ENCODE measurements at places on chromosomes 4 and X.

- DNase-seq: peak; percentile 86
Measured at GRCh38 chrX:16185725-16186136, 18.4 kb downstream of the MAGEB17 start.

DNA sequence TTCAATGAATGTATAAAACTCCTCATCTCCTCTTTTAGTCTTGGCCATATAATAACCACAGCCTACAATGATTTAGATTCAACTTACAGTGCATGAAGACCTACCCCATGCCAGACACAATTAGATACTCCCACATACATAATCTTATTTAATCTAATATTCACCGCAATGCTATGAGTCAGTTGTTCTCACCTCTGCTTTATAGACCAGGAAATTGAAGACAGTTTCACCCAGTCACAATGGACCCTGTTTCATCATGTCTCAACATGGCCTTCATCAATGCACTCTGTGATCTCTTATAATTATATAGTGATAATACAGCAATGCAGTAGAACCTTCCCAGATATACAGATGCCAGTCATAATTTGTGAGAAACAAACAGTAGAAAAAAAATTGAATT lies 148.6 kb downstream of the PARM1 start:
- DNase-seq: no peak

DNA sequence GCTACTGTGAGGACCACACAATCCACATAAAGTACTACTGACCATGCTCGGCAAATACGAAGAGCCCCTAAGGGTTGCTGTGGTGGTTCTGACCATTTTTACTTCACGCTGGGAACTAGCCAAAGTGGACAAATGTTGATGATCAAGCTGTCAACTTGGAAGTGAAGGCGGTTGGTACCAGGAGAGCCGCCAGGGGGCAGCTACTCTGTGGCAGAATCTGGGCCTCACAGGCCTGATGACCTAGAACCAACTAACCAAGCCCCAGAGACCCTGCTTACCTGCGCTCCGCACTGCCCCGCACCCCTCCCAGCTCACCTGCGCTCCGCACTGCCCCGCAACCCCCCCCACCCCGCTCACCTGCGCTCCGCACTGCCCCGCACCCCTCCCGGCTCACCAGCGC lies 5.6 kb downstream of the GAK start:
- no peak for DNase-seq

DNA sequence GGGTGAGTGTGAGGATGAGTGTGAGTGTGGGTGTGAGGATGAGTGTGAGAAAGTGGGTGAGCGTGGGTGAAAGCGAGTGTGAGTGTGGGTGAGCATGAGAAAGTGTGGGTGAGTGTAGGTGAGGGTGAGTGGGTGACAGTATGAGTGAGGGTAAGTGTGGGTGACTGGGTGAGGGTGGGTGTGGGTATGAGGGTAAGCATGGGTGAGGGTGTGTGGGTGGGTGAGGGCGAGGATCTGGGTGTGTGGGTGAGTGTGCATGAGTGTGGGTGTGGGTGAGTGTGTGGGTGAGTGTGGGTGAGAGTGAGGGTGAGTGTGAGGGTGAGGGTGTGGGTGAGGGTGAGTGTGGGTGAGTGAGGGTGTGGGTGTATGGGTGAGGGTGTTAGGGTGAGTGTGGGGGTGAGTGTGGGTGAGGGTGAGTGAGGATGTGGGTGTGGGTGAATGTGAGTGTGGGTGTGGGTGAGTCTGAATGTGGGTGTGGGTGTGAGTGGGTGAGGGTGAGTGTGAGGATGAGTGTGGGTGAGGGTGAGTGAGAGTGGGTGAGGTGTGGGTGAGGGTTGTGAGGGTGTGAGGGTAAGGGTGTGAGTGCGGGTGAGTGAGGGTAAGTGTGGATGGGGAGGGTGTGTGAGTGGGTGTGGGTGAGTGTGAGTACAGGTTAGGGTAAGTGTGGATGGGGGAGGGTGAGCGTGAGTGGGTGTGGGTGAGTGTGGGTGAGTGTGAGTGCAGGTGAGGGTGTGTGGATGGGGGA lies 48.9 kb downstream of the ING2 start:
- DNase-seq: no peak

- DNase-seq: no peak
Measured at GRCh38 chrX:9983846-9984245, 16.7 kb downstream of the CLDN34 start.

- peak; percentile 14 for DNase-seq
Measured at GRCh38 chrX:70664726-70665125, 220.1 kb downstream of the DLG3 start.

GRCh38 chr4:71558248-71558647 lies 219.4 kb downstream of the SLC4A4 start:
- no peak for DNase-seq

- DNase-seq: peak; percentile 94
Measured at GRCh38 chrX:109347632-109348031, 134.3 kb downstream of the GUCY2F start.

DNA sequence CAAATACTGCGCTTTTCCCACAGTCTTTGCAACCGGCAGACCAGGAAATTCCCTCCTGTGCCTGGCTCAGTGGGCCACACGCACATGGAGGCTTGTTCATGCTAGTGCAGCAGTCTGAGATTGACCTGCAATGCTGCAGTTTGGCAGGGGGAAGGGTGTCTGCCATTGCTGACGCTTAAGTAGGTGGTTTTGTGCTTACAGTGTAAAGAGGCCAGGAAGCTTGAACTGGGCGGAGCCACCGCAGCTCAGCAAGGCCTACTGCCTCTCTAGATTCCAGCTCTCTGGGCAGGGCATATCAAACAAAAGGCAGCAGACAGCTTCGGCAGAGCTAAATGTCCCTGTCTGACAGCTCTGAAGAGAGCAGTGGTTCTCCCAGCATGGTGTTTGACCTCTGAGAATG lies 390.5 kb upstream of the TECRL start:
- DNase-seq: no peak

DNA sequence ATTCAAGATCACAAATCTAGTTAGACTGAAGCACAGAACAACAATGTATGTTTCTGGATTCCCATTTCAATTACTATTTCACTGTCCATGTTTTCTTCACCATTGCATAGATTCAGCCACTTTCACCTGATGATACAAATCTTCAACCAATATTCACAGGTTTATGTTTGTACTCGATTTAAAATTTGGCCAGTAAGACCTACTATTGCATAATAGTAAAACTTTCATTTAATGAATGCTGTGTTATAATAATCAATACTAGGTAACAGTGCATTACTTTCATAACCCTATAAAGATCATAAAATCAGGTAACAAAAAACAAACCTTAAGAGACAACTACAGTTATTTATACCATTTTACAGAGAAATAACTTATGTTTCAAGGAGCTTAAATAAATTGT lies 2209.1 kb downstream of the ARAP2 start:
- DNase-seq: no peak

- DNase-seq: no peak
Measured at GRCh38 chr4:151583157-151583914, 174.4 kb downstream of the FHIP1A start.

DNA sequence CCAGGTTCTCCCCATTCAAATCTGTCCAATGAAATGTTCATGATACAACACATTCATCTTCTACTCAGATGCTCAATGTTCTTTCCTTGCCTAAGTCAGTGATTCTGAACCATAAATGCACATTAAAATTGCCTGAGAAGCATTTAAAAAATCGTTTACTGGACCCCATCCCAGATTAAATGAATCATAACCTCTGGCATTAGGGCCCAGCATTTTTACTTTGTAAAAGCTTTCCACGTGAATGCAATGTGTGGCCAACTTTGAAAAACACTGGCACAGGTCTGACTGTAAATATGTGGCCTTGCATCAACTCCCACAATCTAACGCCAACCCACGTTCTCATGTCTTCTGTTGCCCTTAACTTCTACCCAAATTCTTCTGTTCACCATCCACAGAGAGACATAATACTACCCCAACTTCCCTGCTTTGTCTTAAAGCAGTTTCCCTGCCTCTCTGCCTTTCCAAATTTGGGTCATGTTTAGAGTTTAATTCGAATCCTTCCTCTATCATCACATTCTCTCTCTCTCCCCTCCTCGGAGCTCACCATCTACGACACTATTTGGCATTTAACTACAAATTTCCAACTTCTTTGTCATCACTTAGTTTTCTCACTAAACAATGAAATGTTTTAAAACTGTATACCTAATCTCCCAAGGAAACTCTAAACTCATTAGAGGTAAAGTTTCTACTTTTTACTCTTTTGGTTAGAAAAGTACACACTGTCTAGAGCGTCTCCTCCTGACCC lies 78.7 kb downstream of the PRKG2 start:
- peak; percentile 88 for DNase-seq

GRCh38 chrX:108178143-108178498 lies 86.5 kb downstream of the ATG4A start:
- DNase-seq: no peak

GRCh38 chrX:74324131-74324530 lies 20.2 kb downstream of the ZCCHC13 start:
- no peak for DNase-seq

- DNase-seq: no peak
Measured at GRCh38 chr4:86286726-86287125, 73.1 kb downstream of the MAPK10 start.

- no peak for DNase-seq
Measured at GRCh38 chrX:149652232-149652981, 20.8 kb upstream of the TMEM185A start.

GRCh38 chrX:46754036-46754435 lies 4.9 kb downstream of the SLC9A7 start:
- no peak for DNase-seq

DNA sequence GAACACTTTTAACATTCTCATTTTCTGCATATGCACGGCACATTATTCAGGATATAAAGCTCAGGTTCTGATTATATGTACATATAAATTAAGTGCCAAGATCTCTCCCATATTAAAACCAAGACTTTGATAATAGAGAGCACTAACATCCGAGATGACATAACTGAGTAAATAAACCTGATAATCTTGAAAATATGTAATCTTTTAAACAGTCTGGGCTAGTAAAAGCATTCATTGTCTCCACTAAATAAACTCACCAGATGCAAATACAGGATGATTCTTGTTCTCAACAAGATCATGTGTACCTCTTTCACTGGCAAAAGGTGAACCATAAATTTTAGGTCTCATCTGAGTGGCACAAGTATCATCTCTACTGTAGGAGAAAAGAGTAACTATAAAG lies 942.2 kb downstream of the TRAM1L1 start:
- no peak for DNase-seq

- DNase-seq: peak; percentile 19
Measured at GRCh38 chr4:5260121-5260520, 208.8 kb downstream of the STK32B start.

DNA sequence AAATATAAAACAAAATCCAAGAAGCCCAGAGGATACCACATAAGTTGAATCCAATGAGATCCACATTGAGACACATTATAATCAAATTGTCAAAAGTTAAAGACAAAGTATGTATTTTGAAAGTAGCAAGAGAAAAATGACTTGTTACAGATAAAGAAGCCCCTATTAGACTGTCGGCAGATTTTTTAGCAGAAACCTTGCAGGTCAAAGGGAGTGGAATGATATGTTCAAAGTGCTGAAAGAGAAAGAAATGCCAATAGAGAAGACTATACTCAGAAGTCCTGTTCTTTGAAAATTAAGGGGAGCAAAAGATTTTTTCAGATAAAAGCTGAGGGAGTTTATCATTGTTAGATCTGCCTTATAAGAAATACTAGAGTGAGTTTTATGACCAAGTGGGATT lies 148.9 kb upstream of the EPHA5 start:
- DNase-seq: no peak

DNA sequence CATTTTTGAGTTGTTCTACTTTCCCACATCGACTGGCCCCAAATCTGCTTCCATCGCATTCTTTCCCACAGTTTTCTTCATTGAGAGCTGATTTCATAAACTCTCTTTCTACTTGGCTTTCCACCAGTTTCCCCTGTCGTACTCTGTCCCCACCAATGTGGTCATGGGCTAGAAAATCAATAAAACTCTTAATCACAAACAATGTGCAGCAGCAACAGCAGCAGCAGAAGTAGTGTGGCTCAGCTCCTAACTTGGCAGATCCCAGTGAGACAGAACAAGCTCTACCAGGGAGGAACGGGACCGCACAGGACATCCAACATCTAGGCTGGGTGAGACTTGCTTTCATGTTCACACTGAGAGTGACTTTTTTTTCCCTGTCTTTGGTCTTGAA lies 3.1 kb upstream of the SETD7 start:
- DNase-seq: no peak

- no peak for DNase-seq
Measured at GRCh38 chrX:867502-867901, 236.9 kb downstream of the SHOX start.

DNA sequence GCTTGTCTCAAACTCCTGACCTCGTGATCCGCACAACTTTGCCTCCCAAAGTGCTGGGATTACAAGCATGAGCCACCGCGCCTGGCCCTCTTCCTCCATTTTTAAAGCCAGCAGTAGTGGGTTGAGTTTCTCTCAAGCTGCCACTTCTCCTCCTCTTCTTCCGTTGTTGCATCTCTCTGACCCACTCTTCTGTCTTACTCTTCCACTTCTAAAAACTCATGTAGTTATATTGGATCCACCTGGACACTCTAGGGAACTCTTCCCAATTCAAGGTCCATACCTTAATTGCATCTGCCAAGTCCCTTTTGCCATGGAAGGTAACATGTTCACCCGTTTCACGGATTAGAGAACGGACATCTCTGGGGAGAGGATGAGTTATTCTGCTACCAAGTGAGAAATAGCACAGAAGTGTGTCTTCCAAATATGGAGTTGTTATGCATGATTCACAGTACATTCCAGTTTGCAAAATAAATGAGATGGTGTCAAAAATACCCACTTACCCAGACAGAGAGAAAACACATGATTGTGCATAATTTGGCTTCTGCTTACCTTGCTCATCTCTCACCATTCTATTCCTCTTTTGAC lies 51.8 kb downstream of the GBA3 start:
- no peak for DNase-seq

DNA sequence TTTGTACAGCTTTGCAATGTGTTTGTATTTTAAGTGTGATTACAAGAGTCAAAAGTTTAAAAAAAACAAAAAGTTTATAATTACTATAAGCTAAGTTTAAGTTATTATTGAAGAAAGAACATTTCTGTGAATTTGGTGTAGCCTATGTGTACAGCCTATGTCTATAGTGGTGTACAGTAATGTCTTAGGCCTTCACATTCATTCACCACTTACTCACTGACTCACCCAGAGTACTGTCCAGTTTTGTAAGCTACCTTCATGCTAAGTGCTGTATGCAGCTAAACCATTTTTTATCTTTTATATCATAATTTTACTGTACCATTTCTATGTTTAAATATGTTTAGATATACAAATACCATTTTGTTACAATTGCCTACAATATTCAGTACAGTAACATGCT lies 182.3 kb downstream of the RPA4 start:
- peak; percentile 22 for DNase-seq

- DNase-seq: peak; percentile 15
Measured at GRCh38 chr4:15657366-15657765, 2.2 kb upstream of the FBXL5 start.

GRCh38 chrX:42678133-42678532 lies 99.8 kb downstream of the PPP1R2C start:
- DNase-seq: peak; percentile 9

Measured in fibroblast of skin of abdomen (primary cell).